ENCODE measurements at places on chromosomes 5 and 9.

DNA sequence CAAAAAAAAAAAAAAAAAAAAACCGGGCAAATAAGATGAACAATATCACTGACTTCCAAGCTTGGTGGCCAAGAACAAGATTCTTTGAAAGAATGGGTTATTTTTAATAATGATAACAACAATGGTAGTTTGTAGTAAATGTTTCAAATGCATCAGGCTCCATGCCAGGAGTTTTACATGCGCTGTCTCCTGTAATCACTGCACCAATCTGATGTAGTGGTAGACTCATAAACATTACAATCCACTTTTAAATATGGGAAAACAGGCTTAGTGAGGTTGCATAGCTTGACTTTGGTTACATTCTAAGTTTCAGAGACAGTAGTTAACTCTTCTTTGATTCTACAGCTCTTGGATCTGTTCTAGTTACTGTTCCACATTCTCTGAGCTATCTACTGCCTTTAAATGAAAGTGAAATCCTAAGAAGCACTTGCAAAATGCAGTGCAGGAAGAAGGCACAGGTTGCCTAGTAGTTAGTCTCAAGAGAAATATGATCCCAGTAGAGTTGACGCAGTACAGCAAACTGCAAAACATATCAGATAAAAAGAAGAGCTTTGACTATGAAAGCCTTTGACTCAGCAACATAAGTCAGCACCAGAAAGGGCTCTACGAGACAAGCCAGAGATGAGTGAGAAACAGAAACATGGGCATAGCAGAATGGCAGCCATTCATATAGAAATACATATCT, 62.1 kb downstream of the PDE4D start:
- no peak for DNase-seq

DNA sequence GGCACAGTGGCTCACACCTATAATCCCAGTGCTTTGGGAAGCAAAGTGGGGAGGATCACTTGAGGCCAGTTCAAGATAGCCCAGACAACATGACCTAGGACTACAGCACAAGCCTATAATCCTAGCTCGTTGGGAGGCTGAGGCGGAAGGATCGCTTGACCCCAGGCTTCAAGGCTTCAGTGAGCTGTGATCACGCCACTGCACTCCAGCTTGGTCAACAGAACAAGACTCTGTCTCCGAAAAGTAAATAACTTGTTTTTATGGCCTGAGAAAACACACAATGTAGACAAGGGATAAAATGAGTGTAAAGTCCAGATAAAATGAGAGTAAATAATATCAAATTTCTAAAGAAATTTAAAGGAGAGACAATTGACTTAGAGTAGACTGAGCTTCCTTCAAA, 26.3 kb downstream of the SHLD3 start:
- no peak for DNase-seq

DNA sequence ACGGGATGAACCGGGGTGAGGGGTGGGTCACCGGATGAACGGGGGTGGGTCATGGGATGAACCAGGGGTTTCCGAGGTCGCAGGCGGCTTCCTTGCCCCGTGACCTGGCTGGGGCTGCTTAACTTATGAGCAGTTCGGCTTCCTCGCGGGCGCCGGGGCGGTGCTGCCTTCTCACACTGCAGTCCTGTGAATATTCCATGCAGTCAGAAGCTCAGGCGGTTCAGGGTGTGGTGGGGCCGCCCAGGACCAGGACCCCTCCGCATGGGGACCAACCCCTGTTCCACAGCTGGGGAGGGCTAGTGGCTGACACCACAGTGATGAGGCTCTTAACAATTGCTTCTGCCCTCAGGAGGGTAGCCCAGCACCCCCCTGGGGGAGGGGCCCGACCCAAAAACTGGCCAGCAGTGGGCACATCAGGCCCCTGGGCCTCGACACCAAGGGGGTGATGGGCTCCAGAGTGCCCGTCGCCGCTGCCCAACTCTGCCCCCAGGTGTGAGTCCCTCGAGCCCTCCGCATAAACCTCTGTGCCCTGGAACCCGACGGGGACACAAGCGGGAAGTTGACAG, 30.9 kb upstream of the SLC9A3 start:
- DNase-seq, result no peak

- no peak for DNase-seq
These were observed 16.6 kb downstream of the FBP2 start for GRCh38 chr9:94577036-94577435.

DNA sequence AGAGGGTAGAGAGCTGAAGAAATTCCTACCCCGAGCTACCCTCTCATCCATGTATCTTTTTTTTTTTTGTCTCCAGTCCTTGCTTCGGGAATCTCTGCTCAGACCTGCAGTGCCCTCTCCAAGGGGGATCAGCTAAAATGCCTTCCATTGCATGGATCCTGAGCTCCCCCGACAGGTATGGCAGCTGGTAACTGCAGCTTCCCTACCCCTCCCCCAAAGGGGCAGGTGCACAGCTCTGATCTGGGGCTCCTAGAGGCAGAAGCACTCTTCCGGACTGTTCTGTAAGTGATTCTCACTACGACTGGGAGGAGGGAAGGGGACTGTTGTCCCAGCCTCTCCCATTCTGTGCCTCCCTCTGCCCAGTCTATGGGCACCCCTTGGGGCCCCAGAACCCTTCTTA, 169.6 kb downstream of the MELK start:
- no peak for DNase-seq

DNA sequence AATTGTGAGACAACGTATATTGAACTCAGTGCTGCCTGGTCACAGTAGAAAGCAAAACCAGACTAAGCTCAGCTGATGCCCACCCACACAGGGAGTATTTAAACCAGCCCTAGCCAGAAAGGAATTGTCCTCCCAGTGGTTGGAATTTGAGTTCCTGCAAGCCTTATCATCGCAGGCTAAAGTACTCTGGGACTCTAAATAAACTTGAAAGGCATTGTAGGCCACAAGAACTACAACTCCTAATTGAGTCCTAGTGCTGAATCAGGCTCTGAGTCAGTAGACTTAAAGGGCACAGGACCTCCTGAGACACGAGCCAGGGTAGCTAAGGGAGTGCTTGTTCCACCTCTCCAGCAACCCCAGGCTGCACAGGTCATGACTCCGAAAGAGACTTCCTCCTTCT, 171.4 kb downstream of the MCTP1 start:
- no peak for DNase-seq

GRCh38 chr5:179568721-179569120, 18.4 kb downstream of the RUFY1 start:
- DNase-seq, result no peak

GRCh38 chr9:135663451-135663770, 302 bp downstream of the LCN9 start:
- no peak for DNase-seq

DNA sequence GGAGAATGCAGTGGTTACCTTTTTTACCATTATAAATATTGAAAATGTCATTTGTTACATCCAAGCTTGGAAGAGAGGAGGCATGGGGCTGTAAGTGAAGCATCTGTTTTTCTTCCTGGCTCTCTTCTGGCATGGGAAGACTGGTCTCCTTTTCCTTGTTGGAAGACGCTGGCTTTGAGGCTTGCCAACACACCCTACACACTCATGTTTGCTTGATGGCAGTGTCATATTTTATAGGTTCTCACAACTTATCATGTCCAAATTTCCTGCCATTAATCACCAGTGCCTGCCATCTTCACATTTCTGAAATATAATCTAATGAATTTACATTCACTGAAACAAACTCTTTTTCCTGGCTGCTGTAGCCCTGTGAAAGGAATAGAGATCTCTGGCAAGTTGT, 252.9 kb downstream of the MAN2A1 start:
- no peak for DNase-seq

GRCh38 chr5:82491397-82491796, 213.2 kb upstream of the RPS23 start:
- no peak for DNase-seq

DNA sequence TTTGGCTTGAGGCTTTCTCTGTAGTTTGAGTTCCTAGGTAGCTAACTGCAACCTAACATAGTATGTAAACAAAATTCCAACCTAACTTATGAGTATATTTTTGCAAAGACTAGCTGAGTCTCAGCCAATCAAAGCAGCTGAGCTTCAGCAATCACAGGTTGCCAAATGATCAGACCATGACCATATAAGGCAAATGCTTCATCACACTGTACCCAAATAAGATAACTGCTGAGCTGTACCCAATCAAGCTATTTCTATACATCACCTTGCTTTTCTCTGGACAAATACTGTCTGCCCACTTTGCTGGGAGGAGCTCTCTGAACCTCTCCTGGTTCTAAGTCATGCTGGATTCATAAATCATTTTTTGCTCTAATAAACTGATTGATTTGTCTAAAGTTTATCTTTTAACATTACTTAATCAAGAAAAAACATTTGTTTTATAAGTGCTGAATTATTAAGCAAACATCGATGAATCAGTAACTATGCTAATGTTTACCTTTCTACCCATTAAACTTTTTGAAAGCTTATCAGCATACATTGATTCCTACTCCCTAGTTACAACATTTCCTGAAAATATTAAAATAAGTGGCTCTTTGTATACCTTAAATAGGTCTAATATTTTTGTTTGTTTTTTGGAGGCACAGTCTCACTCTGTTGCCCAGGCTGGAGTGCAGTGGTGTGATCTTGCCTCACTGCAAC, 129.7 kb upstream of the PCA3 start:
- no peak for DNase-seq

- no peak for DNase-seq
These were observed 88.8 kb downstream of the PPIC start for GRCh38 chr5:122947772-122948171.

GRCh38 chr5:150066901-150067396, 19.4 kb downstream of the CSF1R start:
- no peak for DNase-seq

GRCh38 chr9:75226403-75227139, 138.3 kb downstream of the OSTF1 start:
- no peak for DNase-seq

- DNase-seq, result no peak
These were observed 83.7 kb downstream of the PDE6A start for GRCh38 chr5:149860801-149861322.

DNA sequence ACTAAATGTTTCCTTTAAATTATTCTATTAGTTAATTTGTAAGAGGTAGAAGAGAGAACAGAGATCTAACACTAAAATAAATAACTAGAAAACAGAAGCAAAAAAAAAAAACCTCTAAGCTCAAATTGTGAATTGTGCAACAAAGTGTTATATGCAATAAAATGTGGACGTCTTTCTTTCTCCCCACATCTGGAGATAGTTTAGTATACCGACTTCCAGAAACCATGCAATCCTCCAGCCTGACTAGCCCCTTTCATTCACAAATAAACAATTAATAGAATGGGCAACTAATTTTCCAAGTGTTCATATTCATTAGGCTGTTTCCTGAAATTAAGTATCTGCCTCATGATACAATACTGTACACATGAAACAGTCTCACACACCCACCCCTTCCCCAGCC, 258.5 kb downstream of the BNC2 start:
- no peak for DNase-seq

DNA sequence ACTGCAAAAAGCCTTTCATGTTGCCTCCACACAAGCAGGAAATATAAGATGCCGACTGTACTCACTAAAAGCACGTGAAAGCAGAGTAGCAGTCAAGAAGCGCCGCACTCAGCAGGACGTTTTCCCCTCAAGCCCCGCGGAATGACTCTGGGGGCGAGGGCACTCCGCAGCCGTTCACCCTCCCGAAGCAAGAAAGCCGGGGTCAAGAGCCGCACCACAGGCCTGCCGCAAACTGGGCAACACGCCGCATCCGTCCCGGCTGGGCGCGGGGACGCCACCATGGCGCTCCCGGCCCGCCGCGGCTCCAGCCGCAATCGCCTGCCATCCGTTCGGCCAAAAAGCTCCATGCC, 364 bp downstream of the RPS6 start:
- no peak for DNase-seq
